Trophoblast cell (in vitro differentiated cells and primary cell): ENCODE measurements at places on chromosomes 2 and 18.

DNA sequence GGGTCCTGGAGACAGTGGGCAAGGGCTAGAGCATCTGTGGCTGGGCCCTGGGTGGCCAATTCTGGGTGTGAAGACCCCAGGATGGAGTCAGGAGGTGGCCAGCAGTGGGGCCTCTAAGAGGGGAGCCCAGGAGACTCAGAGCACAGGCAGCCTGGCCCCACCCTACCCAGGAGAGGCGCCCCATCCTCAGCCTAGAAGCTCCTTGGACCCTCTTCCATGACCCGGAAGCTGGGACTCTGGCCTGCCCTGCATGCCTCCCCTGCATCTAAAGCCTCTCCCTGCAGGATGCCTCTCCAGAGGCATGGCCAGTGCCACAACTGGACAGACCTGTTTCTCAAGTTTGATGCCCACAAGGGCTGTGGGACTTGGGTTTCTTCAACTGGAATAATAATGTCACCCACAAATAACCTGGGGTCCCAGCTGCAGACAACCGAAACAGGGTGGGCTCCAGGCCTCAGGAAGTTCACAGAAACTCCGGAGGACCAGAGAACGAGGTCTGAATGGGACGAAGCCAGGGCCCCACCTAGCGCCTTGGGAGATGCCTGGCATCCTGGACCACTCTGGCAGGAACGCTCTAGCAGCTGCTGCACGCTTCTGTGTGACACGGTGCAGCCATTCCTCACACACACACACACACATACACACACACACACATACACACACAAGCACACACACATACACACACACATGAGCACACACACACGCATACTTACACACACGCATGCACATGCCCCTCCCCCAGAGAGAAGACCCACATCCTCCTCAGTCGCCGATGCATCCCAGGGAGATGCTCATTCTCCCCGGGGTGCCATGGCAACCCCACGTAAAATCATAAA is 16.4 kb downstream of the KCNIP3 start:
- DNase-seq = peak; percentile 38

- DNase-seq = no peak
Measured at GRCh38 chr2:59449274-59449673, 1104.2 kb downstream of the BCL11A start.

GRCh38 chr2:222268311-222268990 is 30.3 kb downstream of the PAX3 start:
- DNase-seq = no peak

DNA sequence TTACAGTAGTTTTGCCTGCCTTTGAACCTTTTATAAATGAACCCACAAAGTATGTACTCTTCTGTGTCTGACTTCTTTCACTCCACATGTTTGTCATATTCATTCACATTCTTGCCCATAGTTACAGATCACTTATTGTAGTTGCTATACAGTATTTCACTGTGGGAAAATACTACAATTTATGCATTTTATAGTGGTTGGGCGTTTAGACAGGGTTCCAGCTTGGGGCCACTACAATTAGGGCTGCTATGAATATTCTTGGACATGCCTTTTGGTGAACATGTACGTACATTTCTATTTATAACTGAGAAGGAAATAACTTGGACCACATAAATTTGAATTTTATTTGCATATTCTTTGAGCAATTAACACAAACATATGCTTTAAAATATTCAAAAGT is 15.4 kb upstream of the PMAIP1 start:
- DNase-seq = no peak

- peak; percentile 77 for DNase-seq
Measured at GRCh38 chr2:150570712-150571111, 83.2 kb upstream of the RND3 start.

GRCh38 chr2:94964193-94964592 is 61.3 kb upstream of the MAL start:
- DNase-seq = no peak

GRCh38 chr2:111982822-111983221 is 72.2 kb upstream of the TMEM87B start:
- no peak for DNase-seq

- no peak for DNase-seq
Measured at GRCh38 chr2:27967076-27967475, 76.5 kb downstream of the BABAM2 start.

GRCh38 chr18:61308795-61309393 is 24.3 kb upstream of the CDH20 start:
- DNase-seq = peak; percentile 4

GRCh38 chr2:43520919-43521318 is 74.9 kb downstream of the THADA start:
- no peak for DNase-seq
